ENCODE measurements at places on chromosomes 1 and 21.

- no peak for DNase-seq
These were observed 389.8 kb upstream of the LYPLAL1 start for GRCh38 chr1:218783916-218784315.

DNA sequence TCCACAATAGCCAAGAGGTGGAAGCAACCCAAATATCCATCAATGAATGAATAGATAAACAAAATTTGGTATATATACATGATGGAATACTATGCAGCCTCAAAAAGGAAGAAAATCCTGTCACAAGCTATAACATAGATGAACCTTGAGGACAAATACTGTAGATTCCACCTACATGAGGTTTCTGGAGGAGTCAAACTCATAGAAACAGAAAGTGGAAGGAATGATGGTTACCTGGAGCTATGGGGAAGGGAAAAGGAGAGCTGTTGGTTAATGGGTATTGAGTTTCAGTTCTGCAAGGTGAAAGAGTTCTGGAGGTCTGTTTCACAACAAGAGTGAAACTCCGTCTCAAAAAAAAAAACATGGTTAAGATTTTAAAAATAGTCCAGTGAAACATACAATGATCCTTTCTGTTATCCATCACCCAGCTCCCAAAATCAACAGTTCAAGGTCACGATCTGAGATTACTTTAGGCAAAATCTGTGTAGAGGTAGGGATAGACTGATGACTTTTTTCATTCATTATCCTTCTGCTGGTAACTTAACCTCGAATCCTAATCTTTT, 80.8 kb upstream of the HNRNPU start:
- DNase-seq, result no peak

- no peak for DNase-seq
These were observed 140.2 kb downstream of the TGFB2 start for GRCh38 chr1:218485241-218485928.

DNA sequence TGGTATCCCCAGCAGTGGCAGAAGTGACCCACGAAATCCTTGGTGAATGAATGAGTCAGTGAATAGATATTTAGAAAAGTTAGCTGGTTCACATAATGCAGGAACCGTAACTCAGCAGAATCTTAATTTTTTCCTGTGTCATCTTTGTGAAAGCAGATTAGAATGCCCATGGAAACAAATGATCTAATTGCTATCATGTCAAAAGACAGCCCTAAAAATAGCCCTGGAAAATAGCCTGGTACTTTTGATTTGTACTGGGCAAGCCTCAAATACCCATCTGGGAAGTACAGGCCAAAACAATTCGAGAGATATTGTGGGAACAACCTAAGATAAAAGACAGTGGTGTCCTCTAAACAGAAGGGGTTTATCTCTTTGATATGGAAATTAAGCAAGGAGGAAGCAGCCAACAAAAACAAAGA, 21.1 kb downstream of the FYB2 start:
- no peak for DNase-seq

DNA sequence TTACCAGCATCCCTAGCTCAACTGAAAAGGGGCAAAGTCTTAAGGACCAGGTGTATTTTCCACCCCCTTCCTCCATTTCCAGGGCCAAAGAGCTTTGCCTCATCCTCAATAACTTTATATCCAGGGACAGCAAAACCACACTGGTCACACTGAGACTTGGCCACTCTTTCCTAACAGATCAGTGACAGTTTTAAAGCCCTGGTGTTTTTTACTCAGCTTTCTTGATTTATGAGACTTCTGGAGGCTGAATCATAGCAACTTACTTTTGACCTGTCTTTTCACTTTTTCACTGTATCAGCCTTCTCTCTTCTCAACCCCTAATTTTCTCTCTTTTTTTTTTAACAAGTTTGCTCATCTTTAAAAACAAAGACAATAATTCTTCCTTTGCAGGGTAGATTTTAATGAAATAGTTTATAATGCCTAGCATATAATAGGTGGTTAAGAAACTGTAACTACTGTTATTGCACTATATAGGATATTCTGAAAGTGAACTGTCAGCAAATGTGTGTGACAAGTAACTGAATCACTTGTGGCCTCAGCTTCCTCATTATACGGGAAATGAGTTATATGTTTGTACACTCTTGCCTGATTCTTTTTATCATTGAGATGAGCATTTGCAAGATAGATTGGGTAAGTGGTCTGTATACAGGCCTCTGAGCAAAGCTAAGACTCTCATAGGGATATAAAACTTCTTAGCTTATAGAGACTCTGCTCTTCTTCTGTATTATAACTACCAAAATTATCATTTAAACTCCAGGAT, 19.7 kb upstream of the DYNLT5 start:
- DNase-seq, result no peak

DNA sequence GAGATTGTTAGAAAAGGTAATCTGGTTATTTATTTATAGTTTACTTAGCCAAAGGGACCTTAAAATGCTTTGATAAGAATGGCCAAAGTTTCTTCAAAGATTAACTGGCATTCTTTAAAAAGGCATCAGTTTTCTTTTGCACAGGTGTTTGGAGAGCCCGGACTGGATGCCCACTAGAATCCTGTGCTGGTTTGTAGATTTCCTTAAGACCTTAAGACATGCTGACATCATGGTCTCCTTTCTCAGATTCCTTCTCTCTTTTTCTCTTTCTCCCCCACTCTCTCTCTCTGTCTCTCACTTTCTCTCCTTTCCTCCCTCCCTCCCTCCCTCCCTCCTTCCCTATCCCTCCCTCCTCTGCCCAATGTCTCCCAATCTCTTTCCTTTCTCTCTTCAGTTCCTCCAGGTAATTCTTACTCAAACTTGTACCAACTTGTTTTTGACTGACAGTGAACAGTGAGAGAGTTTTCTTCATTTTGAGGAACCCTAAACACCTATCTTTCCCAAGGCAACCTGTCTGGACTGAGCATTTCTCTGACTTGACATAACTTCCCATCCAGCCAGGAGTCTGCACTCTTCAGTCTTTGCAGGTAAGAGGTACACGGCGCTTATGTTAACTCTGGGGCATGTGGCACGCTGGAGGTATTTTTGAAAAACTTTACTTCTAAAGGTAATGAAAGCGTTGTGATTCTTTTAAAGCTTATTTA, at the start of gene KCNJ15:
Gene KCNJ15, plus strand, starts transcription at position 393 of the 704 bp plus-strand sequence. CDS start 42,271 bp downstream, outside the sequence.
- DNase-seq, result no peak

DNA sequence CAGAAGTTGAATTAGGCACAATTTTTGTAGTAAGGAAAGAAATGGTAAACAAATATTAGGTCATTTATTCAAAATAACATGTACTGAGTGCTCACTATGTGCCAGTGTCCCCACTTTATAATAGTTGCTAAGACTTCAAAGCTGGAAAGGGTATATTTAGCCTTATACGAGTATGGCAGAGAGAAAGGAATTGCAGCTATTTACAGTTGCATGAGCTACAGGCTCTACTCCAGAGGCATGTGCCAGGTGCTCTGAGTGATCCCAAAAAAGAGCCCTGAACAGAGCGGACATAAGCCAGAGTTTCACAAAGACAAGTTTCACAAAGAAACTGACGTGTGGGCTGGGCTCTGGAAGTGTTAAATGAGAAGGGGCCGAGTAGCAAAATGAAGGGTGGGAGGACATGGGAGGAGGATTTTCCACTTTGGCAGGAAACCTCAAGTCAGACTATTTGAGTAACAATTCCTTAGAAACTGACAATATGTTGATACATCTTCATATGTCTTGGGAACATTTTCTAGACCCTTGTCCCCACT, 40.9 kb downstream of the FASLG start:
- DNase-seq, result no peak

- DNase-seq, result no peak
These were observed 2.8 kb downstream of the HPDL start for GRCh38 chr1:45329445-45329844.
